ENCODE measurements at places on chromosomes 2 and 18.
A peak's percentile ranks its signal among the peaks of the same experiment; 100 is the strongest.

- no peak for DNase-seq
Measured at GRCh38 chr18:11946756-11947155, 34.6 kb upstream of the IMPA2 start.

DNA sequence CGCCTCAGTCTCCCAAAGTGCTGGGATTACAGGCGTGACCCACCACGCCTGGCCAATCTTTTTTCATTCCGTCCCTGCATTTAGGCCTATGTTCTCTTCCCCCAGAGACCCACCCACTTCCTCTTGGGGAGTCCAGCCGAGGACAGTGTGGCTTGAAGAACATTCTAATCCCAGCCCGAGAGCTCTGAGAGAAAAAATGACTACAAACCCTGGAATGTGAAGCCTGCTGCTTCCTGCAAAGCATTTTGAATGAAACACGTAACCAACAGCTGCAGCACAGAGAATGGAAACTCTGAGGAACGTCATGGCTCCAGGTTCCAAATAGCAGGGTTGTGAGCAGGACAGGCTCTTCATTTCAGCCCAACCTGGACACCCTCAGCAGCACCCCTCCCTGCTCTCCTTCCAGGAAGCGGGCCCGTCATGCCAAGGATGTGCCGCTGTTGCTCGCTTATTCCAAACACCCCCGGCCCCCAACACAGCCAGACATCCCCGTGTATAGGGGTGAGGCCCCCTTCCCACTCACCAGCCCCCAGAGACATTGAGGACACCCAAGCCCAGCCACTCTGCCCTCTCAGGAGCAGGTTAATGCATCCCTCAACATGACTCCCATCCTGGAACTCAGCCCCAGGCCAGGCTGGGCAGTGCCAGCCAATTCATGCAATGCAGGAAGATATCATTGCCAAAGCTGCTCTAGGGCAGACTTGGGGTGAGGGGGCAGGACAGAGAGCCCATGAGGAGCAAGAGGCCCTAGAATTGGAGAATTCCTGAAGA, 139.8 kb downstream of the ZFP36L2 start:
- DNase-seq: peak; percentile 90

DNA sequence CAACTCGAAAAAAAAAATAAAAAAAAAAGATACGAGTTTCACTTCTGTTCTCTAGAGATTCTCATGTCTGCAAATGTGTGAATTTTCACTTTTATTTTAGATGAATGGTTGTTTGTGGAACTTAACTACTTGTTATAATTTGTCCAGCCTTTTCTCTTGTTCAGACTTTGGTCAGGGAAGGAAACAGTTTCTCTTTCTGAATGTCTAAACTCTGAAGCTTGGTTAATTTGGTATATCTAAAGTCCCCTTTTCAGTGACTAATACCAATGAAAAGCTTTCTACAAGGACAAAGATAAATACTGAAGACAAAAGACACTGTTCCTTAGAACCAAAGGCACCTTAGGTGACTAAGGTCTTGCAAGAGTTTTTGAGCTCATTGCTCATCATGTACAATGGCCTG, 144.4 kb upstream of the PIEZO2 start:
- no peak for DNase-seq

GRCh38 chr2:232549655-232550353, 553 bp downstream of the TIGD1 start:
- DNase-seq: no peak

GRCh38 chr2:191917430-191917881, 70.6 kb upstream of the CAVIN2 start:
- no peak for DNase-seq

GRCh38 chr2:169839954-169840746, 12.9 kb downstream of the UBR3 start:
- no peak for DNase-seq

GRCh38 chr2:166057370-166058164, 70.3 kb downstream of the SCN1A start:
- no peak for DNase-seq
